ENCODE measurements at places on chromosomes 2 and 18. TPM values are rescaled to one million over a fixed set of nuclear protein-coding genes. Genes with fewer than 3 reads are reported as not detected.

Gene RGPD3
- total RNA-seq = 0.82 TPM

Gene TFPI
- 40.3 TPM for total RNA-seq

DNA sequence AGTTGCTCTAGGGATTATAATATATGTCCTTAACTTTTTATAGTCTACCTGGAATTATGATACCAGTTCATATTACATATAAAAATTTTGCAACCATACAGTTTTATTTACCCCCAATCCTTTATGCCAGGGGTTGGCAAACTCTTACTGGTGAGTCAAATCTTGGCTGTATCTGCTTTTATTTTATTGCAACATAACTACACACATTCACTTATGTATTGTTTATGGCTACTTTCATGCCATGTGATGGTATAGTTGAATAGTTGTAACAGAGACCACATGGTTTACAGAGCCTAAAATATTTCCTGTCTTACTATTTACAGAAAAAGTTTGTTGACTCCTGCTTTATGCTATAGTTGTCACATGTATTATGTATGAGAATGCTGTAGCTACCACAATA is 25.8 kb upstream of the DLX2 start:
- DNase-seq = no peak

Gene SERPINB2
- not detected for total RNA-seq

- DNase-seq = no peak
Observed at GRCh38 chr2:229825476-229825875, 96.3 kb downstream of the TRIP12 start.

Gene GALNT1
- total RNA-seq = 60.2 TPM

Gene SULT1C2
- total RNA-seq = 0.73 TPM

Gene HNRNPLL
- 102 TPM for total RNA-seq

DNA sequence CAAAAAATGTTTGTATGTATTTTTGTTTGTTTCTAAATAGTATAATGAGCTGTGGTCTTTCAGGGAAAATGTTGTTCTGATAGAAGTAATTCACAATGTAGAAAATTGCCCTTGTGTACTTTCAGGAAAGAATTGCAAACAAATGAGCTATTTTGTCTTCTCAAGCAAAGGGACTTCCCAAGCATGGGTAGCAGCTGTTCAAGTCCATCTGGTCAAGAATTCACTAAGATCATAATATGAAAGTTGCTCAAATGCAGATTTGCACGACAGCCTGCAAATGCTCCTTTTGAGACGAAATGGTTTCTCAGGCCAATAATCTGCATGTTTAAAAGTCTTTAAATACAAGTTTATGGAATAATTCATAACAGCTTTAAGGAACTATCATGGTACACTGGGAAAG is 51.9 kb upstream of the HNMT start:
- no peak for DNase-seq

- no peak for DNase-seq
Observed at GRCh38 chr2:126831234-126832005, 67.3 kb upstream of the TEX51 start.

GRCh38 chr2:20231598-20232026 is 6.7 kb upstream of the SDC1 start:
- no peak for DNase-seq

DNA sequence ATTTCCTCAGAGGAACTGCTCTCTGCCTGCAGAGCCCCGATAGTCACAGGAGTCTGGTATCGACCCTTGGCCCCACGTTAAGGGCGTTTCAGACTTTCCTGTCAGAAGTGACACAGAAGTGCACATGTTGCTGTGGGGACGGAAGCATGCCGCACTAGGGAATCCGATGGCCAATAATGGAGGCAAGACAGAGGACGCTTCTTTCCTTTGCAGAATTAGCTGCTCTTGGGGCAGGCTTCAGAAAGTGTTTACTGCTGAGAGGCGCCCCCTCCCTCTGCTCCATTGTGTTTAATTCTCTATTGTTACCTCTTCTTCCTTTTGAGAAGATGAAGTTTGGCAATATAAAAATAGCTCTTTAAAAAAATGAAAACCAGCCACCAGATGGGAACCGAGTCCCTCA is 118.6 kb upstream of the EML6 start:
- no peak for DNase-seq

GRCh38 chr2:104473546-104473945 is 380.4 kb upstream of the POU3F3 start:
- no peak for DNase-seq

DNA sequence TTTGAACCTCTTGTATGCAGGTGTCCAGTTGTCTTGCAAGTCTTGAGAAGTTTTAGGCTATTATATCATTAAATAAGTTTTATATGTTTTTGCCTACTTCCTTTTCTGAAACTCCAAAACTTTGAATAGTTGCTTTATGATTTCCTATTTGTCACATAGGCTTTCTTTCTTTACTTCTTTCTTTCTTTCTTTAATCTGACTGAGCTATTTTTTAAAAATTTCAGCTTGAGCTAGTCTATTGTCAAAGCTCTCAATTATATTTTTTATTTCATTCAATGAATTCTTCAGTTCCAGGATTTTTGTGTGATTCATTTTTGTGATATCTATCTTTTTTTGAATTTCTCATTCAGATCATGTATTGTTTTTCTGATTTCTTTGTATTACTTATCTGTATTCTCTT is 102.1 kb upstream of the TMEM178A start:
- no peak for DNase-seq

GRCh38 chr2:86135653-86136052 is 29.6 kb downstream of the PTCD3 start:
- no peak for DNase-seq

GRCh38 chr2:33030326-33030725 is 83.6 kb downstream of the LTBP1 start:
- no peak for DNase-seq

Gene STON1
- 11.4 TPM for total RNA-seq

GRCh38 chr2:159462201-159462785 is 154.1 kb downstream of the BAZ2B start:
- DNase-seq = no peak

GRCh38 chr2:160826496-160826895 is 332.9 kb upstream of the RBMS1 start:
- DNase-seq = no peak
